Activated naive CD4-positive, alpha-beta T cell treated with anti-CD3 and anti-CD28 coated beads for 36 hours (primary cell): ENCODE measurements at places on chromosomes 3 and 15. TPM values are rescaled to one million over a fixed set of nuclear protein-coding genes. Genes with fewer than 3 reads are reported as not detected.
A peak's percentile ranks its signal among the peaks of the same experiment; 100 is the strongest.

Gene ZIC4
- total RNA-seq, result not detected

Gene PPP1R14D
- total RNA-seq, result not detected

- DNase-seq, result no peak
Measured at GRCh38 chr3:98148751-98149150, 1.5 kb downstream of the OR5H14 start.

Gene ROPN1B
- total RNA-seq, result not detected

- DNase-seq, result no peak
Measured at GRCh38 chr3:62361824-62362223, 11.5 kb downstream of the FEZF2 start.

GRCh38 chr3:169846458-169847193, 23.1 kb downstream of the LRRC31 start:
- DNase-seq, result no peak

GRCh38 chr3:63478990-63479660, 173.3 kb upstream of the SNTN start:
- no peak for DNase-seq

Gene CAMK2N2
- total RNA-seq, result not detected

DNA sequence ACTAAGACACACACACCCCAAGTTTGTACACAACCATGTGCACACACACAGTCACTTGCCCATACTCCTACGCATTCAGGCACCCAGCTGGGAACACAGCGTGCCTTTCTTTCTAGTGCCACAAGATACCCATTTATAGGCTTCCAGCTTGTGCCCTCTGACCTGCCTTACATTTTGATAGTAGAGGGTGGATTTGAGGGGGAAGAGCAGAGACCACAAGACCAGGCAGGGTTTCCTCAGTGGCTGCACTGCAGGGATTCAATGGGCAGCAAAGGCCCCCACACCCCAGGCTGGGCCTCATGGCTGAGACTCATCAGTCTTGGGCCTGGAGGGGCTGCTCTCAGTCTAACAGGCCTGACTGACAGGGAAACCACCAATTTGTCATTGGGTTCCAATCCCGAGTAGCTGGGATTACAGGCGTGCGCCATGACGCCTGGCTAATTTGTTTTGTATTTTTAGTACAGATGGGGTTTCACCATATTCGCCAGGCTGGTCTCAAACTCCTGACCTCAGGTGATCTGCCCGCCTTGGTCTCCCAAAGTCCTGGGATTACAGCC, 18.8 kb upstream of the ANKDD1A start:
- peak; percentile 81 for DNase-seq

Gene GPR27
- 0.93 TPM for total RNA-seq

DNA sequence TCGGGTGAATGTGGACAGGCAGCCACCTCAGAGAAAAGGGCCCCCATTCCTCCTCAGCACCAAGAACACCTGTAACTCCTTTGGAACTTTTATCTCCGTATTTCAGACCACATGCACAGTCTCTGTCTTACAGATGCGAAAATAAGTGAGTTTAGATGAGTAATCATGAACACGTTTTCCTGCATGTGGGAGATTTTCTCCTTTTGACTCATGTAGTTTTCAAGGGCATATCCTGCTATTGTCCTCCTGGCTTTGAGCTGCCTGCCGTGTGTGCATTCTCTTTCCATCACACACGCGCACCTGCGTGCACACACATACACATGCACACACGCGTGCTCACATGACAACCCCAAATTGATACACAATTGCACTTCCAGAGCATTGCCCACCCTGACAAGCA, 239.2 kb downstream of the GABRG3 start:
- no peak for DNase-seq

GRCh38 chr3:52162250-52162872, 8.1 kb upstream of the POC1A start:
- DNase-seq, result no peak

DNA sequence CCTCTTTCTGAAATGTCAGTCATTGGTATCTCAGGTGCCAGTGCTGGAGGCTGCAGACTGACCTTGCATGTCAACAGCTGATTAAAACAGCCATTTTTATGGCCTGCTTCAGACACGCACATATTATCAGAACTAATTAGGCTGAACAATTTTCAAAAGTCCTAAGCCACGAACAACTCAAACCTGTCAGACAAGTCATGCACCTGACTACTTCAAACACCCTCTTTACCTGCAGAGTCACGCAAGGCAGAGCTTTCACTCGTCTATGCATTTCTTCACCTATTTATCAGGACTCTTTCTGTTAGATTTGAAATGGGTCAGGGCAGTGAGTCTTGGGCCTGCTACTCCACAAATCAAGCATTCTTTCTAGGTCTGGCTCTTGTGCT, 26.7 kb downstream of the CLK3 start:
- no peak for DNase-seq

- DNase-seq, result no peak
Measured at GRCh38 chr3:46449755-46450552, 14.8 kb downstream of the LTF start.

GRCh38 chr15:98147415-98147814, 186.9 kb downstream of the ARRDC4 start:
- DNase-seq, result no peak

- no peak for DNase-seq
Measured at GRCh38 chr3:115469649-115470048, 153.7 kb upstream of the GAP43 start.

DNA sequence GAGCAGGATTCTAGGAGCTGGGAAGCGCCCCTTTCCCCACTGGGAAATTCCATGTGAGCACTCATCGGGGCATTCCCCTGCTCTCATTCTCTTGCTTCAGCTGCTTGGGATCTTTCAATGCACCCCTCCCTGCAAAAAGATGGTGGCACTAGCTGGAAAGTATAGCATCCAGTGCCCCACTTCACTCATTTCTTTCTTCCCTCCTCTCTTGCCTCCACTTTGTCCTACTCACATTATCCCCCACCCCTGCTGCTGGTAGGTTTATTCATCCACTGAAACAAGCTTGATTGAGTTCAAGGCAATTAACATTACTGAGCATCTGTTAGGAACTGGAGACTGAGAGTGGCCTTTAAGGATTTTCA, 84.8 kb upstream of the LIMD1 start:
- DNase-seq, result no peak

- no peak for DNase-seq
Measured at GRCh38 chr3:118946449-118946848, 88.2 kb downstream of the IGSF11 start.

DNA sequence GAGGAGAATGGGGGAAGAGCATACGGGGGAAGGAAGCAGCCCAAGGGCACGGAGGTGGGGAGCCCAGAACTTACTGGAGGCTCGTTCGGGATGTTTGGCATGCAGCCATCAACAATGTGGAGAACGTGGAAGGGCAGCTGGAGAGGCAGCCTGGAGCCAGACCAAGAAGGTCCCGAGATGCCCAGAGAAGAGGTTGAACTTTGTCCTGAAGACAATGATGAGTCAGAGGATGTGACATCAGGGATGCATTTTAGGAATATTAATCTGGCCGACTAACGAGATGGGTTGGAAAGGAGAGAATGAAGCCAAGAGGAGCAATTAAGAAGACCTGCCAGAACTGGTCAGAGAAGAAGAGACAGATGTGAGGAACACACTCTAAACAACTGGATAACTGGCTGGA, 98.2 kb downstream of the SRGAP3 start:
- DNase-seq, result no peak

DNA sequence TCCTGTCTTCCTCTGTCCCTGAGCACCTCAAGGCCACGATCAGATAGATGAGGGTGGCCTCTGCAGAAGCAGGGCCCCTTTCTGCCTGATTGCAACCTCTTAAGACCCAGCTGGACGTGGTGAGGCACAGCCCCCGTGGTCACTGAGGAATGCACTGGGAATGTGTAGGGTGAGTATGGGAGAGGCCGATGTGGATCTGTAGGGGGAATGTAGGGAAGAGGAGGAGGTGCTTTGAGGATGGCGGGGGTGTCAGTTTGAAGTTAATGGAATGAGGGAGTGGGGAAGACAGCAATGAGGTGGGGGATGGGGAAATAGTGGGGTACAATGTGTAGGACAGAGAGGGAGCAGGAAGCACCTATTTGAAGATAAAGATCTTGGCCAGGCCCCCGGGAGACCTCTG, 785 bp upstream of the IQCF5 start:
- DNase-seq, result no peak

DNA sequence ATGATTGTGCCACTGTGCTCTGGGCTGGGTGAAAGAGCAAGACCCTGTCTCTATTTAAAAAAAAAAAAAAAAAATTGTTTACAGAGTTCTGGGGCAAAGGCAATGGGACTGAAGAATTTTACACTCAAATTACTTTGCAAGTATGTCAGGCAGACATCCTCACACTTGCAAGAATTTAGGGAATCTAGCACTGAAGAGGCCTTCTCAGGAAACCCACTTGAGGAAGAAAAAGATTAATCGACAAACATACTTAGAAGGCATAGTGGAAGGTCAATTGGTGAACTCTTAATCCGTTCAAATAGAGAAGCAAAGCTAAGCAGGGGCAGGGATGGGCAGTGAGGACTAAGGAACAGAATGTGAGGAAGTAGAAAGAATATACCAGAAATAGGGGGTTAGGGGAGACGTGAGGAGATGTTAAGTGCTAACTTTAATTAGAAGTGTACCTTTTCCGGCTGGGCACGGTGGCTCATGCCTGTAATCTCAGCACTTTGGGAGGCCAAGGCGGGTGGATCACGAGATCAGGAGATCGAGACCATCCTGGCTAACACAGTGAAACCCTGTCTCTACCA, 15.0 kb downstream of the ST6GAL1 start:
- no peak for DNase-seq

GRCh38 chr3:30649572-30650318, 43.3 kb downstream of the TGFBR2 start:
- DNase-seq, result no peak

GRCh38 chr3:50599716-50600118, 11.9 kb downstream of the CISH start:
- DNase-seq, result no peak

Gene CACNA2D3
- total RNA-seq, result not detected

Gene FHIT
- 22.7 TPM for total RNA-seq

DNA sequence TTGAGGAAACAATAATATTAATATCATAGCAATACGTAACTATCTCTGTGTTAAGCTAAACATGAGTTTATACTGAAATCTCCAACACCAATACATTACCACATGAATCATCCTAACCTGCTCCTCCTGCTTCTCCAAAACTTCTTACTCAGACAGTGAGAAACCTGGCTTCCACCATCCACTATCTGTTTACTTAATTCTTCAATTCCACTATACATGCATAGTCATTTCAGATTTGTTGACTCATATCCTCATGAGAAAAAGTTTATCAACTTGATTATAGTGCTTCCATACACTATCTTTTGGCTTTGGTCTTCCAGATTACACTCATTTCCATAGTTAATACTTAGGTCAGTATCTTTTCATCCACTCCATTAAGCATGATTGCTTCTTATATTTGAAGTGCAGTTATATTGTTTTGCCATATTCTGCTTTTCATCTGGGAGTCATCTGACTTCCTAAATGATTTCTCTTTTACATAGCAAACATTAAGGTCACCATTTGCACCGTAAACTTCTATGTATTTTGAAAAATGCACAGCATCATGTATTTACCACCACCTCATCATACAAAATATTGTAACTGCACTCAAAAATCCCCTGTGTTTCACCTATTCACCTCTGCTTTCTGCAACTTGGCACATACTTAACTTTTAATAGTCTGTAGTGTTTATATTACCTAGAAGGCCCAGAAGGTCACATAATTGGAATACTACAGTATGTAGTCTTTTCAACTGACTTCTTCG, 970.6 kb downstream of the DIPK2A start:
- DNase-seq, result no peak

Gene ACP3
- total RNA-seq, result not detected

Gene HRH1
- 0.10 TPM for total RNA-seq

GRCh38 chr15:61489571-61489970, 260.5 kb upstream of the RORA start:
- no peak for DNase-seq

Gene IQCH
- total RNA-seq, result 0.98 TPM

DNA sequence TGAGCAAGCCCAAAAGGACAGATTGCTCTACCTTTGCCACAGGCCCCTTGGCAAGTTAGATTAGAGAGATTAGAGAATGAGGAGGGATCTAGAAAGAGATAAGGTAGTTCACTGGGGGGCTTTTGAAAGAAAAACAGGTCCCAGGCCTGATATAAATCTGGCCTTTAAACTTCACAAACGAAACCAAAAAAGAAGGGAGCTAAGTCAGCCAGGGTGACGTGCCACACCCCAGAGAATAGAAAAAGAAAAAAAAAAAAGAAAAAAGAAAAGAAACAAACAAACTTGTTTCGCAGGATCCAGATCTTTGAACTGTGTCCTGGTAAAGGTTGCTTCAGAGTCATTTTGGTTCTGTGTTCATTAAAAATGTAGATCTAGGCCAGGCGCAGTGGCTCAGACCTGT, 3.6 kb downstream of the KAT2B start:
- no peak for DNase-seq

- no peak for DNase-seq
Measured at GRCh38 chr15:62644889-62645742, 397.4 kb upstream of the TPM1 start.

- no peak for DNase-seq
Measured at GRCh38 chr3:139421040-139421439, 31.6 kb upstream of the COPB2 start.

Gene FAM174B
- 5.6 TPM for total RNA-seq

- no peak for DNase-seq
Measured at GRCh38 chr3:55330756-55331155, 156.3 kb downstream of the WNT5A start.
